ENCODE measurements at places on chromosomes 11 and 22.
A peak's percentile ranks its signal among the peaks of the same experiment; 100 is the strongest.

DNA sequence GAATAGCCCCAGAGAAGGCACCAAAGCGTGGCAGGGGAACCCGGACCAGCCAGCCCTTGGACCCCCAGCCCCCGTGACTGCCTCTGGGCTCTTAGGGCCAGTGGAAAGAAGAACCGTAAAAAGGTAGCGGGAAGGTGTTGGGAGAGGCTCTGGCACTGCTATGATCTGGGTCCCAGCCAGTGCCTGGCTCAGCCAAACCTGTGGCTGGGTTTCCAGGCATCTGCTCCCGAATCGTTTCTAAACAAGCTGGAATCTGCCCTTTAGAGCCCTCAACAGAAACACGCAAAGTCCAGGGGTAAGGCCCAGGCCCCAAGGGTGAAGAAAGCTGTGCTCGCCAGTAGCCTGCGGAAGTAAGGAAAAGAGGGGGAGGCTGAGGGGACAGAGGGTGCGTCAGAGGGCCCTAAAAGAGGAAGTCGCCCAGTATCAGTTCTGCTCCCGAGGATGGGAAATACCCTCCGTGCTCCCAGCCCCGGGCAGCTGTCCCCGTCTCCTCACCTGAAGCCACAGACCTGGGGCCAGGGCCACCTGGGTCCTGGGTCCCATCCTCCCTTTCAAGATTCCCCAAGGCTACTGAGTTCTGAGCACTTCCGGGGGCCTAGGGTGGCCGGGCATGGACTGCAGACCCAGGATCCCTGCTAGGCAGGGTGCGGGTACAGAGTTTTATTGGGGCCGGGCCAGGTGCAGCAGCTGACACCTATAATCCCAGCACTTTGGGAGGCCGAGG lies 24.7 kb downstream of the IL10RA start:
- peak; percentile 65 for DNase-seq

- DNase-seq: no peak
These were observed 86.8 kb upstream of the TP53I11 start for GRCh38 chr11:45037434-45038005.

- DNase-seq: no peak
These were observed 241.1 kb downstream of the GRIK4 start for GRCh38 chr11:120752668-120753067.

DNA sequence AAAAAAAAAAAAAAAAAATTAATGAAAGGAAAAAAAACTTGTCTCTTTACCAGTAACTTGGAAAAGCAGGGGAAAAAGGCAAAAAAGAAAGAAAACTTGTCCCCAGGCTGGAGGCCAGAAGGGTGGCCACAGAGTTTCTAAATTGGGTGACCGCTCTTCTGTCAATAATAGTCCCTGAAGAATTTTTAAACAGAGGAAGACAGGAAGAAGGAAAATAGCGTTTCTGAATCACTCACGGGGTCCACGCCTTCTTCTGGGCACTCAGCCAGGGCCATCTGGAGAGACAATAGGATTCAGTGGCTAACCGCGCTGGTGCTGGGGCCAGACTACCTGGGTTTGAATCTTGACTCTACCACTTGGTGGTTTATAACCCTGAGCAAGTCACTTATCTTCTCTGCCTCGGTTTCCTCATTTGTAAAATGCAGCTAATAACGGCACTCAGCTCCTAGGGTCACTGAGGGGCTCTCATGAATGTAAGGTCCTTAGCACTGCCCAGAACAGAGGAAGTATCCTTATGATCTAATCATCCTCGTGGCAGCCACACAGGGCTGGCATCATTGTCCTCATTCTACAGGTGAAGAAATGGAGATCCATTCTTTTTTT lies 7.0 kb downstream of the C11orf86 start:
- DNase-seq: no peak

DNA sequence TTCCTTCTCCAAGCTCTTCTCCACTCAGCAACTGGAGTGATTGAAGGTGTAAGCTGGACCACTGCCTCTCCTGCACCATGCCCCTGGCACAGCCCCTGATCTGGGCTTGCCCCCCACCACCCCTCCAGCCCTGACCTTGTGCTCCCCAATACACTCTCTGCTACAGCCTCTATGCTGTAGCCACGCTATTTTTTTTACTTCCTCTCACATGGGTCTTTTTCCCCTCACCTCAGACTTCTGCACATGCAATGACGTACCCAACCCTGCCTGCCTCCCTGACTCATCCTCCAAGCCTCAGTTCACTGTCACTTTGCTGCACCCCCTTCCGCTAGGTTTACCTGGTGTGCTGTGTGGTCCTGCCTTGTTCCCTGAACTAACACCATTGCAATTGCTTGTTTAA lies 9.0 kb downstream of the CSNK2A3 start:
- no peak for DNase-seq

DNA sequence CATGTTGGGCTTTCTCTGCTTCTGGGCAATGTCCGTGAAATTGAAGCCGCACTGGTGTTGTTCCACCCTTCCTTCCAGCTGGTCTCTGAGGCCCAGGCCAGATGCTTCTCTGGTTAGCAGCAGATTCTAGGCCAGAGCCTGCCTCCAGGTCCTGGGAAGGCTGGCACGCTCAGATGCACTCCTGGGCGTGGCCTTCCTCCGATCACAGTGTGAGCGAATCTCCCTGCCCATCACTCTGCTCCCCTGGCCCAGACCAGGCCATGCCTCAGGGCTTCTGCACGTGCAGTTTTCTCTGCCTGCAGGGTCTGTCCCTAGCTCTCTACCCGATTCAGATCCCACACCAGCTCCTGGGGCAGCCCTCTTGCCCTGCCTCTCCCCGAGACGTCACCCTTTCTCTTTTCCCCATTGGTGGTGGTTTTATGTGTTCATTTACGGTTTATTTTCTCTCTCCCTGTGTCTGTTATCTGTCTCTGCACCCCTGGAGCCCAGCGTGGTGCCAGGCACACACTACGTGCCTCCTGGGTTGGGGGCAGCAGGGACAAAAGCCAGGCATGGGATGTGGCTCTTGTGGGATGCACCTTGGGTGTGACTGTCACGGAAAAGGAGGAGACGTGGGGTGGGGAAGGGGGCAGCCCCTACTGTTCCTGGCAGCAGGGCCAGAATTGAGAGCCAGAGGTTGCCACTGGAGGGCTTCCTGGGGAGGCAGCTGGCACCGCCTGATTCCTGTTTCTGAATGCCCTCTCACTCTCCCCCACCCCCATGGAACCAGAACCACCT lies 66.0 kb downstream of the KCNQ1 start:
- DNase-seq: no peak

GRCh38 chr11:84234011-84234410 lies 947.8 kb upstream of the CCDC90B start:
- DNase-seq: no peak

DNA sequence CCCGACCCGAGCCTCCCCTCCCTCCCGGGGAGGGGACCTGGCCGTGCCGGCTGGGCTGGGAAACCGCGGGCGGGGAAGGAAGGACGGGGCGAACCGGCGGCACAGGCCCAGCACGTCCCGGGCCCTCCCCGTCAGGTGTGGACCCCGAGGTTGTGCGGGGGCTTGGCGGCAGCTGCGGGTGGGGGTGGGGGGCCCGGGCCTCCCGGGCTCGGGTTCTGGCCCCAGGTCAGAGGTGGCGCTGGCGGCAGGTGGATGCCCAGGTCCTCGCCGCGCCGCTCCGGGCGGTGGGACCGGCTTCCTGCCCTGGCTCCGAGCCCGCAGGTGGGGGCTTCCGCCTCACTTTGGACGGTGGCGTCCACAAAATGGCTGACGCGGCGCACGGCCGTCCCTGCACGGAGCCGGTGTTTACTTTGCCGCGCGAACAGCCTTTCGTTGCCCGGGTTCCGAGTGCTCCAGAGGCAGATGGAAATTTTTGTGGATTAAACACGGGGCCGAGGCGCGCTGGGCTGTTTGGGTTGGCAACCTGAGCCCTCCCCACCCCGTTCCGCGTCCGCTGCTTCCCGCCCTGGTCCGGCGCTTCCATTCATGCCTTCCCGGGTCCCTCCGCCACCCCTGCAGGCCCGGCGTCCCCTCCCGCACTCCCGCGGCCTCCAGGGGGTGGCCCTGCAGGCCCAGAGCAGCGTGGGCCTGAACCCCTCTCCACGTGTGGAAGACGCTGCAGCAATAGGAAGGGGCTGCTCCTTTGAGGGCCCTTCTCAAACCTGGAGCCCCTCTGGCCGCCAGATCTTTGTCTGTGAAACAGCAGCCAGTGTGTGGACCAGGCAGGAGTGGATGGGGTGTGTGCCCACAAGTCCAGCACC lies 92.0 kb upstream of the KCNQ1OT1 start:
- peak; percentile 5 for DNase-seq

- DNase-seq: no peak
These were observed 162.5 kb downstream of the CEP164 start for GRCh38 chr11:117489999-117490679.

DNA sequence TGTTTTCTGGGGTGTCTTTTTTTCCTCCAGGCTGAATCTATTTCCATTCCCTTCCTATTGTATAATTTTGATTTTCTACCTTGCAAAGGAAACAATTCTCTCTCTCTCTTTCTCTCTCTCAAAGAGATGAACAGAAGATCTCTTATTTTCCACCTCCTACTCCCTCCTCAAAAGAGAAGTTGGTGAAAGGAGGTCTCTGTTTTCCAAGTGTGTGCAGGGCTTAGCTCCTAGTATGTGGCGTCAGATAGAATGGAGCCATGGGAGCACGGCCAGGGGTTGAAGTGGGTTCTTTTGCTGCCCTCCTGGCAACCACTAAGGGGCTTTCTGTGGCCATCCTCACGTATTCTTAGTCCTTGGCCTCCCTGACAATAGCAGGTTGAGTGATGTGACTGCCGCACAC lies 480 bp downstream of the TRIM34 start:
- no peak for DNase-seq

GRCh38 chr11:95088946-95089619 lies 563 bp upstream of the ENDOD1 start:
- no peak for DNase-seq

Data from T-cell (primary cell).